ENCODE measurements at places on chromosomes 6 and 20. TPM values are rescaled to one million over a fixed set of nuclear protein-coding genes. Genes with fewer than 3 reads are reported as not detected.

DNA sequence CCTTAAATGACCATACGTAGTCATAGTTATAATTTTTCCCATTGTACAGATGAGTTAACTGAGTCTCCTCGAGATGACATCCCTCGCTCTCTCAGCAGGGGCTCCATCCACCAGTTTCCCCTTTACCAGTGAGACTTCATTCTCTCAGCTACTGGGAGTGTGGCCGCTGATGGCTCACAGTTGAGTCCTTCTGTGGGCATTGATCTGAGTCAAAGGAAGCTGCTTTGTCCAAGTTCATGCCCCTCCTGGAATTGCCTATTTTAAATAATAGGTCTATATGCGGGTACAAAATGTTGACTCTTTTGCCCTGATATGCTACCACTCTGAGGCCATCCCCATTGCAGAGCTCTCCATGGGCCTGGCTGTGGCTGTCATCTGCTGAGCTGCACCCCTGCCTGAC is 14.8 kb upstream of the CST1 start:
- no peaks in the 10 kb centered on the region for H3K27me3 ChIP-seq
- H3K36me3 ChIP-seq, result no peaks in the 10 kb centered on the region
- no peaks in the 10 kb centered on the region for H3K4me1 ChIP-seq
- DNase-seq, result no peak
- H3K27ac ChIP-seq, result no peak overlapping the region

- H3K4me3 ChIP-seq, result no peak overlapping the region
- DNase-seq, result no peak
- H3K27me3 ChIP-seq, result no peaks in the 10 kb centered on the region
- H3K27ac ChIP-seq, result no peak overlapping the region
- H3K36me3 ChIP-seq, result no peaks in the 10 kb centered on the region
These were observed 68.8 kb downstream of the PRL start for GRCh38 chr6:22227824-22228610.

Gene DHX35
- polyA plus RNA-seq, result 28.5 TPM

Gene GDAP1L1
- 0.55 TPM for polyA plus RNA-seq

GRCh38 chr20:23513164-23513563 is 22.2 kb downstream of the CST8 start:
- no peaks in the 10 kb centered on the region for H3K4me1 ChIP-seq
- DNase-seq, result no peak
- H3K36me3 ChIP-seq, result no peaks in the 10 kb centered on the region
- H3K27me3 ChIP-seq, result no peaks in the 10 kb centered on the region
- no peak overlapping the region for H3K4me3 ChIP-seq

Gene ESF1
- polyA plus RNA-seq, result 1.8 TPM

GRCh38 chr6:114421199-114421598 is 78.4 kb upstream of the HS3ST5 start:
- H3K4me3 ChIP-seq, result no peak overlapping the region
- H3K27ac ChIP-seq, result no peak overlapping the region
- H3K36me3 ChIP-seq, result no peaks in the 10 kb centered on the region

- H3K4me1 ChIP-seq, result no peaks in the 10 kb centered on the region
- H3K4me3 ChIP-seq, result no peak overlapping the region
- H3K27ac ChIP-seq, result no peak overlapping the region
- DNase-seq, result no peak
- no peaks in the 10 kb centered on the region for H3K27me3 ChIP-seq
These were observed 313.1 kb downstream of the TRDN start for GRCh38 chr6:123323452-123324329.

Gene BPI
- not detected for polyA plus RNA-seq

GRCh38 chr6:132734694-132735236 is 20.9 kb upstream of the VNN1 start:
- H3K4me3 ChIP-seq, result no peak overlapping the region
- no peak overlapping the region for H3K27ac ChIP-seq
- no peak for DNase-seq
- H3K27me3 ChIP-seq, result no peaks in the 10 kb centered on the region

Gene GZF1
- 20.6 TPM for polyA plus RNA-seq

Gene MROH8
- 3.5 TPM for polyA plus RNA-seq

- no peaks in the 10 kb centered on the region for H3K36me3 ChIP-seq
- no peaks in the 10 kb centered on the region for H3K27me3 ChIP-seq
- no peak overlapping the region for H3K27ac ChIP-seq
- H3K4me3 ChIP-seq, result no peak overlapping the region
These were observed 95.9 kb downstream of the SMOC2 start for GRCh38 chr6:168536665-168537539.

DNA sequence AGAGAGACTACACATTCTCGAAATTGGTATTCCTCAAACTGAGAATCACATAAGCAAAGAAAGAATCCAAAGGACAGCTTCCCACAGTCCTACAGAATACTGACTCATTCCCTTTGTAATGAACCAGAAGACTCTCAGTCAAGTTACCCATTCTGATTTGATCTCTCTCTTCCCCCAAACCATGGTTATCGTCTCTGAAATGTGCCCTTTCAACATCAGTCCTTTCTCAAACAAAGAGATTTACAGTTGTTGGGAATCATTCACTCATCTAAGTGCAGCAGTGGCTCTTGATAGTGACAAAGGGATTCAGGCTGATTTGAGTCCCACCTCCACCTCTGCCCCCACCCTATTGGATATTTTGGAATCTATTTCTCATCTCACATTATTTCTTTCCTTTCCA is 15.0 kb upstream of the RSPO3 start:
- H3K4me1 ChIP-seq, result no peaks in the 10 kb centered on the region
- no peaks in the 10 kb centered on the region for H3K36me3 ChIP-seq
- no peak for DNase-seq
- peaks cover 21% of the 10 kb centered on the region for H3K27me3 ChIP-seq
- H3K27ac ChIP-seq, result no peak overlapping the region
- no peak overlapping the region for H3K4me3 ChIP-seq
